ENCODE measurements at places on chromosomes 7 and 10.

DNA sequence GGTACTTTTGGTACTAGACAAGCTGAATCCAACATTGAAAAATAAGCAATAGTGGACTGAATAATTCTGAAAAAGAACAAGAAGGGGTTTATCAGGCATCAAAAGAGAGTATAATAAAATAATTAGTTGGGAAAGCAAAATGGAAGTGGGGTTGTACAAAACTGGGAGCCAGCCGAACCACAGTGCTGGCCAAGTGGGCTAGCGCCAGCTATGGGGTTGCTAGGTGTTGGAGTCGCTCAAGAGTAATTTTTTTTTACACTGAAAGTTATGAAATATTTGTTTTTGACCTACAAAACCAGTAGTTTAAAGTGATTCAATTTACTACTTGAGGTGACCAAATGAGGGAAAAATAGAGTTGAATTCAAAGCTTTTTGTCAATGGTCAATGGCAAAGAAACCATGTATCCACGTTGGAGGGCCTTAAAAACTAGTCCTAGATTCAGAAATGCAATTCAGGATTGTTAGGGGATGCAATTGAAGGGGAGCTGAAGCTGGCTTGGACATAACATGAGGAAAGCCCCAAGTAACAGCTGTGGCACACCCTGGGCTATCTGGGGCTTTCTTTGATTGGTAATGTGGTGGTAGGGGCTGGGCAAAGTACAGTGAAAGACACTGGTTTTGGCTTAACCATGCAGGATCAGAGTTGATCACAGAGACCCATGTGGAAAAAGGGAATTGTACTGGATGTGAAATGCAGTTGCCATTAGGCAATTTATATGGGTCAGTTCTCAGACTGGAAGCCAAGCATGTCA is 28.3 kb upstream of the MSMB start:
- no peak for DNase-seq

GRCh38 chr10:109992485-109992884 is 15.3 kb upstream of the ADD3 start:
- DNase-seq: no peak

GRCh38 chr7:26976840-26977239 is 112.5 kb upstream of the SKAP2 start:
- no peak for DNase-seq

DNA sequence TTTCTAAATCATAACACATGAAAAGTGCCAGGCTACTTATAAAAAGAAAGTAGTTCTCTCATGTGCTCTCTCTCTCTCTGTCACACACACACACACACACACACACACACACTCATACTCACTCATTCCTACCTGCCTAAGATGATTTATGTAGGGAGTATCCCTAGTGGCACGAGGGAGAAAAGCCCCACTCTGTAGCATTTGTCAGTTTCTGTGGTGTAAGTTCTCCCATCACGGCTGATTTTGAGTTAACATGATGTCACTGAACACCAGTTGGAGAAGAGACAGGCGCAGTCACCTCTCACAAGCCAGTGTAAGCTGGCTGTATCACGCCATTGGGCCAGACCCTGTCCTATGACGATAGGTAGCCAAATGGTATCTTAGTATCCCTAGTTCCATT is 395.4 kb downstream of the SFMBT2 start:
- no peak for DNase-seq

DNA sequence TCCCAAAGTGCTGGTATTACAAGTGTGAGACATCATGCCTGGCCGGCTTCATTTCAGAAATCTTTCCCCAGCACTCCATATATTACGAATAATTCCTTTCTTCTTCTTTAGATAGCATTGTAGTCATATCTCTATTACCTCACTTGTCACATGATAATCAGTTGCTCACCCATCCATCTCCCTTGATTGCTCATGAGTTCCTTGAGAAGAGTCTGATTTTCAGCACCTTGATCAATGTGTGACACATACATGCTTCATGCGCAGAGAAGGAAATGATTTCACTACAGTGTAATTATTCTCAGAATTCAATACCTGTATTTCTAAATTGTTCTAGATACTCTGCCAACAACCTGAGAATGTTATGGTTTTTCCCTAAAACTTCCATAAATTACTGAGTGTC is 26.7 kb upstream of the GGCT start:
- DNase-seq: no peak

DNA sequence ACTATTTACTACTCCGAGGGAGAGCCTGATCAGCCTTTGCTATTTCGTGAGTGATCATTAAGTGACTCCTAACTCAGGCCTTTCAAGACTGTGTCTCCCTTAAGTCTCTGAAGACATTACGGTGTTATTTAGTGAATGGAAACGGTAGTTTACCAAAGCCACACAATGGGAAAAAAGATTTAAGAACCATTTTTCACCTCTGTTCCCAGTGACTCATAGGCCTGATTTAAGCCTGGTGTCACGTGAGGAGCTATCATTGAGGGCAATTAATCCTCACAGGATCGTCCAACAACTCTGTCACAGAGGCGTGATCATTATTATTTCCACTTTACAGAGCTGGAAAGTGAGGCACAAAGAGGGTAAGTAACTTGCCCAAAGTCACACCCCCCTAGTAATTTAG is 20.3 kb downstream of the C10orf90 start:
- DNase-seq: no peak

DNA sequence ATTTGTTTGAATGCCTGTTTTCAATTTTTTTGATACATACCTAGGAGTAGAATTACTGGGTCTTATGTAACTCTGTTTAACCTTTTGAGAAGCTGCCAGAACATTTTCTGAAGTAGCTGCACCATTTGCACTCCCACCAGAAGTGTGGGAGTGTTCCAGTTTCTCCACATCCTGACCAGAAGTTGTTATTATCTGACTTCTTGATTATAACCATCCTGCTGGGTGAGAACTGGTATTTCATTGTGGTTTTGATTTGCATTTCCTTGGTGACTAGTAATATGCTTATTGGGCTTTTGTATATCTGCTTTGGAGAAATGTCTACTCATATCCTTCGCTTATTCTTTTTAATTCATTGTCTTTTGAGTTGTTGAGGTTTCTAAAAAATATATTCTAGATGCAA is 117.2 kb upstream of the GLCCI1 start:
- DNase-seq: peak; percentile 20

DNA sequence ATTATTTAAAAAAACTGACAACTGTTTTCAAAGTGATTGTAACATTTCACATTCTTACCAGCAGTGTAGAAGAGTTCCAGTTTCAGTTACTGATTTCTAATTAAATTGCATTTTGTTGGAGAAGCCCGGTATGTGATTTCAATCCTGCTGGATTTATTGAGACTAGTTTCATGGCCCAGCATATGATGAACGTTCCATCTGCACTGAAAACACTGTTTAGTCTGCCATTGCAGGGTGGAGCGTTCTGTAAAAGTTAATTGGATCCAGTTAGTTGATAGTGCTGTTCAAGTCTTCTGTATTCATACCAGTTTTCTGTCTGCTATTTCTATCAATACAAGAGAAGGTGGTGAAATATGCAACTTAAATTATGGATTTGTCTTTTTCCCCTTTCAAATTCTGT is 37.3 kb upstream of the CCNY start:
- DNase-seq: no peak
